Frontal cortex (tissue), 4 donors: ENCODE measurements at places on chromosomes 3 and 15. TPM values are rescaled to one million over a fixed set of nuclear protein-coding genes. Genes with fewer than 3 reads are reported as not detected.

OR5K1 gene
- not detected for total RNA-seq

SEMA6D gene
- total RNA-seq, result 49.3 TPM

LRRC34 gene
- total RNA-seq, result 5.3 TPM

ACOX2 gene
- 1.6 TPM for total RNA-seq

FES gene
- 3.7 TPM for total RNA-seq

SLC15A2 gene
- total RNA-seq, result 7.7 TPM

UPK1B gene
- not detected for total RNA-seq

PP2D1 gene
- not detected for total RNA-seq

BFSP2 gene
- total RNA-seq, result not detected

GOLGA8O gene
- total RNA-seq, result under 0.01 TPM

RTP1 gene
- total RNA-seq, result 0.41 TPM

SCAANT1 gene
- not detected for total RNA-seq

KNG1 gene
- not detected for total RNA-seq

SPRED1 gene
- 70.9 TPM for total RNA-seq

XPC gene
- 9.8 TPM for total RNA-seq

FSTL1 gene
- total RNA-seq, result 32.2 TPM

RASGRP1 gene
- 11.0 TPM for total RNA-seq

ZIC4 gene
- total RNA-seq, result 2.4 TPM

SLC51B gene
- not detected for total RNA-seq

SCN5A gene
- total RNA-seq, result 1.2 TPM

SYNPR gene
- 119 TPM for total RNA-seq

SOX14 gene
- total RNA-seq, result not detected

ROPN1 gene
- not detected for total RNA-seq

NR2F2 gene
- total RNA-seq, result 4.9 TPM

EXD1 gene
- total RNA-seq, result 1.2 TPM

SLC27A2 gene
- 1.6 TPM for total RNA-seq

GABRR3 gene
- total RNA-seq, result not detected
